SW480 (cell line): ENCODE measurements at places on chromosomes 6 and 20.

DNA sequence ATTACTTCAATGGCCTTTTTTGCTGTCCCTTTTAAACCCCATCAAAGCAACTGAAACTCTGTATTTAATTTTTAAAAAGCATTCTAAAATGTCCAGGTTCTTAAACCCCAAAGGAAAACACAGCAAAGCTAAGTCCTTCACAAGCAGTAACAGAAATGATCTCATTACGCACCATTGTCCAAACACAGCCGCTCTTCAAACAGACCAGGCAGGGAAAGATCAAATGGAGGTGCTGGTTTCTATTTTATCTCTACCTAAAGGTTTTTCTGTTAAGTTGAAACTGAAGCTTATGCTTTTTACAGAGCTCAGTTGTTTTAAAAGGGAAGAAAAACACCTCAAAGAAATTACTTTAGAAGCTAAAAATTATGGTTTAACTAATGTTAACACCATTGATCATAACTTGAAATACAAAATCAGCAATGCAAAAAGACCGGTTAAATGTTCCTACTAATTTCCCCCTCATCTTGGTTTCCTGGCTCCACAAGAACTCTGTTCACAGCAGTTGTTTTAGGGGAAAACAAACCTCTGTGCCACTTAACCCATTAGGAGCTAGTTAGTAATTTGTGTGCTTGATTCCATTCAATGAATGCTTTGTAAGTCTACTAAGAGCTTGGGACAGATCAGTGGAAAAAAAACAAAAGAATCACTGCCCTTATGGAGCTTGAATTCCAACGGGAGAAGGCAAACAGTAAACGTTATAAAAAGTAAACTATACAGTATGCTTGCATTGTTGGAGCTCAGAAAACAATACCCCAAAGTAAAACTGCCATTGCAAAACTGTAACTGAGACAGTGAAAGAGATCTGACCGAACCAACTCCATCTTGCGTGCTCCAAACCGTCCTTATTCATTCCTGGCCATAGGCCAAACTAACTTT, 87.4 kb downstream of the CD24 start:
- DNase-seq: no peak

DNA sequence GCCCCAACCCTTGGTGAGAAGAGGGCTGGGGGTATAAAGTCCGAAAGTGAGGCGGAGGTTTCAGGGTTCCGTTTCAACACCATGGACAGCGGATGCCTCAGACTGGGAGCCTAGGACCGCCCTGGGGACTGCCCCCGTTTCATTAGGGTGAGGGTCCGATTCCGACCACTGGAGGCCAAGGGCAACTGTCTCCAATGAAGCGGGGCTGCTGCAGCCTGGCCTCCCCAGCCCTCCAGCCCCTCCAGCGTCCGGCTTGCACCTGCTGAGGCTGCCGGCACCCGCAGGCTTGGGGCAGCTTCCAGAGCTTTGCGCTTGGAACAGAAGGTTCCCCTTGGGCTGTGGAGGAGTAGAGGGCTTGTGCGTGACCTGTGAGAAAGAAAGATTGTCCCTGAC, 39.9 kb downstream of the YTHDF1 start:
- DNase-seq: no peak

GRCh38 chr20:57432862-57433491, 41.8 kb downstream of the RBM38 start:
- DNase-seq: peak; percentile 91

GRCh38 chr20:10771435-10772140, 97.8 kb upstream of the JAG1 start:
- no peak for DNase-seq

DNA sequence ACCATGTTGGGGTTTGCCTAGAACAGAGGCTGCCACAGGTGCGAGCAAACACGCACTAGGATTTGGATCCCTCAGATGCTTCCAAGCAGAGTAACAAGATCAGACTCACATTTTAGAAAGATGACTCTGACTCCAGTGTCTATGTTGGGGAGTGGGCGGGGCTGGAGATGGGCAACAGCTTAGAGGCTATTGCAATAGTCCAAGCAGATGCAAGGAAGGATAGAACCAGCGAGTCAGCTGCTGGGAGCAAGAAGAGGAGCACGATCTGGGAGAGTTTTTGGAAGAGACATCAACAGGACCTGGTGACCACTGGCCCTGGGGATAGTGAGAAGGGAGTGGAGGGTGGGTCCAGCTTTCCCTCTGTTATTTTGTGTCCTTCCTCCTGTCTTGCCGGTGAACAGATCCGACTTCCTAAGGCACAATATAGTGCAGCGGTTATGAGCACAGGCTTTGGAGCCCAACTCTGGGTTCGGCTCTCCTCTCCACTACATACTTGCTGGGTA, 52.7 kb downstream of the FGD2 start:
- DNase-seq: no peak

DNA sequence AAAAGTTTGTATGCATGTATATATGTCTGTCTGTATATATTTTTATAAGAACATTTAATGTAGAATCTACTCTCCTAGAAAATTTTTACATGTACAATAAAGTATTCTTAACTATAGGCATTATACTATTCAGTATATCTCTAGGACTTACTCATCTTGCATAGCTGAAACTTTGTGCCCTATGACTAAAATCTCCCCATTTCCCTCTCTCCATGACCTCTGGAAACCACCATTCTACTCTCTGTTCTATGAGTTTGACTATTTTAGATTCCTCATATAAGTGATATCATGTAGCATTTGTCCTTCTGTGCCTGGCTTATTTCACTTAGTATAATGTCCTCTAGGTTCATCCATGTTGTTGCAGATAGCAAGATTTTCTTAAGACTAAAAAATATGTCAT, 205.1 kb upstream of the SMLR1 start:
- no peak for DNase-seq

GRCh38 chr6:29602564-29603361, 17.8 kb downstream of the OR2H2 start:
- no peak for DNase-seq

- peak; percentile 56 for DNase-seq
These were observed 22.9 kb downstream of the CNBD2 start for GRCh38 chr20:35991142-35991771.

DNA sequence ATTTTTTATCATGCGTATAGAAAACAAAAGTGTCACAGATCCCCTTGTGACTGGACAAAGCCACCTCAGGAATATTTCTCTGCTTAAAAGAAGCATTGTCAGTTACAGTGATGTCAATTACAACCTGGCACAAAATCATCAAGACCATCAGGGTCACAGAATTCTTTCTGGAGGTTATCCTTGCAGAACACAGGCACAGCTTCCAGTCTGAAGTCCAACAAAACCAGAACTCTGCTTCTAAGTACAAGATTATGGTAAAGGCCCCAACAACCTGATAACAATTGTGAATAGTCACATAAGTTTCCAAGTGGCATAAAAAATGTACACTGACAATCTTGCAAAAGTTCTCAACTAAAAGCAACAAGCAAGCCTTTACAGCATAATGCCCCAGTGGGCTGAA, 21.0 kb downstream of the PLAGL2 start:
- no peak for DNase-seq

DNA sequence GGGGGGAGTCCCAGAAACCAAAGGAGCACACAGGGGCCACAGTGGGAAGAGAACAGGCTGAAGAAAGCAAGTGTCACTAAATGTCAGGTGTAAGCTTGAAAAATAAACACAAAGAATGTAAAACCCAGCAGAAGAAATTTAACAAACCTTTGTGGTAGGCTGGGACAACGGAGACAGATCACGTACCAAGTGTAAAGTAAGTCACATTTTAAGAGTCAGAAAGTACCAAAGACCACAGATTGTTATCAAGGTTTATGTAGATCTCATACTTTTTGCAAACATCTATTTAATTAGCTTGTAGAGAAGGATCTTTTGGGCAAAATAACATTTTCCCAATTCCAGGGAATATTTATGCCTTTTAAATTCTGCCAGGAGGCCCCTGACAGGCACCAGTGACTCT, 1.6 kb downstream of the CLIC5 start:
- DNase-seq: no peak

DNA sequence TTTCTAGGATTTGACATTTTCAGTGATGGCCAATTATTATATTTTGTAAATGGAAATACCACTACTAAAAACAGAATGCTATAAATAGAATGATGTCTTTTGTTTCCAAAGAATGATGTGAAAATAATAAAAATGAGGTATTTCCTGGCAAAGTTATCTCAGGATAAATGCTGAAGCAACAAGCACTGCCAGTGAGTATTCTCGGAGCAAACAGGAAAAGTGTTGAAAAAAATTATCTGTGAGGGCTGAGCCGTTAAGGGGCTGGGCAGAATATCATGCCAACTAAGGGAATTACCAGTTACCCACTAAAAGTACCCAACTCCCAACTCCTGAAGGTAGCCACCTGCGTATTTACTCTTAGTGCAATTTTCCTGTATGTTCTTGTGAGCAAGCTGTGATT, 23.6 kb upstream of the SCAF8 start:
- DNase-seq: no peak

- DNase-seq: no peak
These were observed 109.5 kb downstream of the KIF13A start for GRCh38 chr6:17877895-17878440.

DNA sequence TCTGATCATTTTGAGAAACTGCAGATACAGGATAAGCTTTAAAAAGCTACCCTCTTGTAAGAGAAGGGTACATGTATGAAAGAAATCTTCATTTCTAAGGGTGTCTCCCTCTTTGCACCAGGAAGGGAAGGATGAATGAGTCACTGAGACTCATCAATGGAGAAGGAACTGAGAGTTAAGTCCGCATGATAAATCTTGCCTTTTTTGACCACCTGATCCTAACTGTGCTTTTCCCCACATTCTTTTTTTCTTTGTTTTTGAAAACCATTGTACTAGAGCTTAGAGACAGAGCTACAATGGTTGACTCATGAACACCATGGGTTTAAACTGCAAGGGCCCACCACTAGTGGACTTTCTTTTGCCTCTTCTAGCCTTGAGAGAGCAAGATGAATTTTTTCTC, 353.0 kb upstream of the RGS17 start:
- no peak for DNase-seq

DNA sequence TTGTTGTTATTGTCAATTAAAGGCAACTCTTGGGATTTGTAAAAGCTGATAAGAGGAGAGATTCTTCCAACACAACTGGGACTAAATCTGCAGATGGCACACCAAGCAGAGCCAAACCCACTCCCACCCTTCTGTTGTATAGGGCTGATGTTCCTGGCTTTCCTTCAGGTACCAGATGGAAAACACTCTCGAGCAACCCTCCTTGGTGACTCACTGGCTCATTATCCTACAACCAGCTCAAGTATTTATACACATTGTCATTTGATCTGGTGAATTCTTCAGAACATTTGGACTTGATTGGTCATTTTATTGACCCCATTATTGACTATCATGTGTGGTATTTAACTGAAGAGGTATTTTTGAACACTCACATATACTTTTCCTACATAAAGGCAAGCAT, 190.3 kb upstream of the PCSK2 start:
- no peak for DNase-seq

- no peak for DNase-seq
These were observed 336.9 kb downstream of the CD83 start for GRCh38 chr6:14454473-14454775.

DNA sequence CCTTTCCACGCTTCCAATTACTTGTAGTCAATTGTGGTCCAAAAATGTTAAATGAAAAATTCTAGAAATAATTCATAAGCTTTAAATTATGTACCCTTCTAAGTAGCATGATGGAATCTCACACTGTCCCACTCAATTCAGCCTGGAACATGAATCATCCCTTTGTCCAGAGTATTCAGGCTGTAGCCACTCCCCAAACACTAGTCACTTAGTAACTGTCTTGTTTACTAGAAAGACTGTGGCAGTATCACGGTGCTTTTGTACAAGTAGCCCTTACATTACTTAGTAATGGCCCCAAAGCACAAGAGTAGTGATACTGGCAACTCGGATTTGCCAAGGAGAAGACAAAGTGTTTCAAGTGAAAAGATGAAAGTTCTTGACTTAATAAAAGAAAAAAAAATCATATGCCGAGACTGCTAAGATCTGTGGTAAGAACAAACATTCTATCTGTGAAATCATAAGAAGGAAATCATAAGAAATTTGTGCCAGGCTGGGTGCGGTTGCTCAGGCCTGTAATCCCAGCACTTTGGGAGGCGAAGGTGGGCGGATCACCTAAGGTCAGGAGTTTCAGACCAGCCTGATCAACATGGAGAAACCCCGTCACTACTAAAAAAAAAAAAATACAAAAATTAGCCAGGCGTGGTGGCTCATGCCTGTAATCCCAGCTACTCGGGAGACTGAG, 168.5 kb upstream of the SIM1 start:
- DNase-seq: peak; percentile 74

DNA sequence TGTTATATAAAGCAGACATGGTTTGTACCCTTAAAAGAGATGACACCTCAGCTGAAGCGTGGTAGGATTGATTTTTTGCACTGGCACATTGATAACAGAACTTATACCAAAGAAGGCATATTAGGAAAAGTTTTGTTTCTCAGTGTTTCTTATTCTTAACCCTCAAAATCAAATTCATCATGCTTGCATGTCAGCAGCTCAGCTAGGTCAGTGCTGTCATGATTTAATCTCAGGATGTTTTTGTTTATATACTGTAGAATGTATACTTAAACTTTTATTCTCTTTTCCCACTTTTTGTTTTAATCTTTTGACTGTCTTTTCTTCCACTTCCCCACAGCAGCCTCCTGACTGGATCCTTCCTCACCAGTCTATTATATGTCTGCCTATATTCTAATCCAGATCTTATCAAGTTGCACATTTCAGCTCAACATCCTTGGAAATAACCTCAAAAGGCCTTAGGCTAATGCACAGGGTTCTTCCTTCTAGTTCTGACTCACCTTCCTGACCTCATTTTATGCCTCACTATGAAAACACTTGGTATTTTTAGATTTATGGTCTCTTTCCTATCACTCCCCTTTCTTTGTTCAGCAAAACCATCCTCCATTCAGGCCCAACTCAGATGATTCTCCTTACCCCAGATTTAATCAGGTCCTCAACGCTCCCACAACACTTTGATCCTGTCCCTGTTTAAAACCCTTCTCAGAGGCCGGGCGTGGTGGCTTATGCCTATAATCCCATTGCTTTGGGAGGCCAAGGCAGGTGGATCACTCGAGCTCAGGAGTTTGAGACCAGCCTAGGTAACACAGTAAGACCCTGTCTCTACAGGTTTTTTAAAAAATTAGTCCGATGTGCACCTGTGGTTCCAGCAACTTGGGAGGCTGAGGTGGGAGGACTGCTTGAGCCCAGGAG, 7.2 kb downstream of the HEBP2 start:
- peak; percentile 39 for DNase-seq

DNA sequence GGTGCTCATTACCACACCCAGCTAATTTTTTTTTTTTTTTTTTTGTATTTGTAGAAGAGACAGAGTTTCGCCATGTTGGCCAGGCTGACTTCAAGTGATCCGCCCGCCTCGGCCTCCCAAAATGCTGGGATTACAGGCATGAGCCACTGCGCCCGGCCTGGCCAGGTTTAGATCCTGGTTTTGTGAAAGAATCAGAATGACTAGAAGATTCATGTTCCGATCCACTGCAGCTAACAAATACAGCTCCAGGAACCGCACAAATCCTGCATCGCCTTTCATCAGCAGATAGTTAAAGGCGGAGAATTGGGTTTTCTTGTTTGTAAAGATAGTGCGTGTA, 151.2 kb upstream of the AKAP12 start:
- DNase-seq: no peak
